ENCODE measurements at places on chromosomes 13 and 19.
A peak's percentile ranks its signal among the peaks of the same experiment; 100 is the strongest.

DNA sequence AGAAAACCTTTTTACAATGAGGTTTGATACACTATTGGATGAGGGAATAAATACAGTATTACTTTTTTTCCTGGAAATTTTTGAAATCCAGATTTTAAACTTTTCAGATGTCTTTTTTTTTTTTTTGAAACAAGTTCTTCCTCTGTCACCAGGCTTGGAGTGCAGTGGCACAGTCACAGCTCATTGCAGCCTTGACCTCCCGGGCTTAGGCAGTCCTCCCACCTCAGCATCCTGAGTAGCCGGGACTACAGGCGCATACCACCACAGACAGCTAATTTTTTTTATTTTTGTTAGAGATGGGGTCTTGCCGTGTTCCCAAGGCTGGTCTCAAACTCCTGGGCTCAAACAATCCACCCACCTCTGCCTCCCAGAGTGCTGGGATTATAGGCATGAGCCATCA, 96.8 kb downstream of the RNF17 start:
- no peak for DNase-seq

DNA sequence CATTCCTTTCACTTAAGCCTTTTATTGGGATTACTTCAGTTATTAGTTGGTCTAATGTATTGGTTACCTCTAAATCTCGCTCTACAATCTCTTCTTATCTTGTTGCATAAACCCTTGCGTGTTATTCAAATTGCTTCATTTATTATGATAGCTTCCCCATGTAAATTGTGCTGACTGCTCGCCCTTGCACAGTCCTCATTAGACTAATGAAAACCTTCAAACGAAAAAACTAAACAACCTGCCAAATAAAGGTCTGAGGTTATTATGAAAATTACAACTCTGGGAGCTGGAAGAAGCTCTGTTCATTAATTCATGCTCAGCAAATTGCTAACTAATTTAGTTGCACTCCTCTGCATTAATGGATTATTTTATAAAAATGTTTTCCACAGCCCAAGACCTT, 320.1 kb downstream of the DACH1 start:
- no peak for DNase-seq

DNA sequence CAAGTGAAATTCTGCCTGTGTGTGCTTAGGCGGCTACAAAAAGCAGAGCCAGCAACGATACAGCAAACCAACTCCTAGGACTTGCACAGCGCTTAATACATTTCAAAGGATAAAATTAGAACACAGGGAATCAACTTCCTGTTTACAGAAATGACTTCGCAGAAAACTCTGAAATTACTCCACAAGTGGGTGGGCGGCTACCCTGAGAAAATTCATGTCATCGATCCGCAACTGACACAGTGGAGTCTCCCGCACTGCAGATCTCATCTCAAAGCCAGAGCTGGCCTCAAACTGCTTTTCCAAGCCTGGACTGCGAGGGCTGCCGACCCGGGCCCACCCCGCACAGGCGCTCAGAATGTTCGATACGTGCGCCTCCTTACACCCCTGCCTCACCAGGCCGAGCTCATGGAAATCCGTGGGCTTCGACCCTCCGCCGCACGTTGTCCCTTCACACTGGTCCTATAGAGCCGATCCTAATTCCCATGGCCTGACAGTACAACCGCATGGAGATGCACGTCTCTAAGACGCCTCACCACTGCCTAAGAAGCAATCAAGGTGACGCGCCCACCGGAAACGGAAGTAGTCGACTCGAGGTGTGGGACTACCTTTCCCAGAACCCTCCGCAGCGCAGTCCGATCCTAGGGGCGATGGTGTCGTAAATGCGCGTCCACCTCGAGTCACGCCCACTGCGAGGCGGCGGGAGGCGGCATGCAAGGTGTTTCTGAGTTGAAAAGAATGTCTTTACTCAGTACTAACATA, at the start of gene ZNF229:
TSS of gene ZNF229 (minus strand) at position 557 of the 759 bp plus-strand sequence. CDS start 5,625 bp downstream, outside the sequence.
- DNase-seq, result peak; percentile 61

GRCh38 chr19:6033744-6034264, 55.9 kb upstream of the RANBP3 start:
- DNase-seq, result no peak

GRCh38 chr13:91825516-91825915, 427.1 kb downstream of the GPC5 start:
- DNase-seq, result no peak

GRCh38 chr19:1718420-1719291, 34.6 kb upstream of the ONECUT3 start:
- no peak for DNase-seq

- no peak for DNase-seq
Observed at GRCh38 chr13:101454767-101455166, 2.3 kb downstream of the ITGBL1 start.

GRCh38 chr19:42284066-42284501, 15.0 kb downstream of the CIC start:
- peak; percentile 74 for DNase-seq

DNA sequence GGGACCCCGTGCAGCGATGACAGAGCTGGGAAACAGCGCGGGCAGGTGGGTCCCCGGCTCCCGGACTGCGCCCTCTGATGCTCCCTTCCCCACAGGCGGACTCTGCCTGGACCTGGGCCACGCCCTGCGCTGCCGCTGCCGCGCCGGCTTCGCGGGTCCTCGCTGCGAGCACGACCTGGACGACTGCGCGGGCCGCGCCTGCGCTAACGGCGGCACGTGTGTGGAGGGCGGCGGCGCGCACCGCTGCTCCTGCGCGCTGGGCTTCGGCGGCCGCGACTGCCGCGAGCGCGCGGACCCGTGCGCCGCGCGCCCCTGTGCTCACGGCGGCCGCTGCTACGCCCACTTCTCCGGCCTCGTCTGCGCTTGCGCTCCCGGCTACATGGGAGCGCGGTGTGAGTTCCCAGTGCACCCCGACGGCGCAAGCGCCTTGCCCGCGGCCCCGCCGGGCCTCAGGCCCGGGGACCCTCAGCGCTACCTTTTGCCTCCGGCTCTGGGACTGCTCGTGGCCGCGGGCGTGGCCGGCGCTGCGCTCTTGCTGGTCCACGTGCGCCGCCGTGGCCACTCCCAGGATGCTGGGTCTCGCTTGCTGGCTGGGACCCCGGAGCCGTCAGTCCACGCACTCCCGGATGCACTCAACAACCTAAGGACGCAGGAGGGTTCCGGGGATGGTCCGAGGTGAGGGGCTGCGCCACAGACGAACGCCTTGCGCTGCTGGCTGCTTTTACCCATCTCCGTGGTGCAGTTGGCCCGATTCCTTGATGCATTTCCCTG, 7.8 kb upstream of the SELENOV start:
- peak; percentile 87 for DNase-seq

DNA sequence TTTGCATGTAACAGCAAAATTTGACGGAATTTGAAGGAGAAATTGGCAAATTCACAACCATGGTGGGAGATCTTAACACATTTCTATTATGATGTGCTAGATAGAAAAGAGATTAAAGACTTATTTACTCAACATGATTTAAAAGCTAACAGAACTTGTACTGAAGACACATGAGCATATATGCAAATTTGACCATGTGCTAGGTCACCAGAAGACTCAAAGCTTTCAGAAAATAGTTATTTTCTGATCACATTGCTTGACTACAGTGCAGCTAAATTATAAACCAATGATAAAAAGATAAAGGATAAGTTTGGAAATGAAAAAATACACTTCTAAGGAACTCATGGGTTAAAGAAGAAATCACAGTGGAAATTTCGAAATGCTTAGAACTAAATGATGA, 9.1 kb downstream of the GPR183 start:
- no peak for DNase-seq

DNA sequence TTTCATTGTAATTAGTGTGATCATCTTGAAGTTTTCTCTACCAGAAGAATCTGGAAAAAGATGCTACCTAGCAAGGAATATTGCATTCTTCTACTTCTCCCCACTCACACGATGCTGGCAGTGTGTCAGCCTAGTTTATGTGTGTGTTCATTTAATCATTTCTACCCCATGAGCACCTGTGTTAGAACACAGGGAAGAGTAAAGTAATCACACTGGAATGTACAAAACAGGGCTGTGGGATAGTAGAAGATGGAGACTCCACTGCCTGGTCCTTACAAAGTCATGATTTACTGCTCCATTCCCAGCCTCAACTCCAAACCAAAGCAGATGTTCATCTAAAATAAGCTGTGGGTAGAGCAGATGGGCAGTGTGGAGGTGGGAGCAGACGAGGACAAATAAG, 47.7 kb upstream of the RGCC start:
- DNase-seq, result no peak

DNA sequence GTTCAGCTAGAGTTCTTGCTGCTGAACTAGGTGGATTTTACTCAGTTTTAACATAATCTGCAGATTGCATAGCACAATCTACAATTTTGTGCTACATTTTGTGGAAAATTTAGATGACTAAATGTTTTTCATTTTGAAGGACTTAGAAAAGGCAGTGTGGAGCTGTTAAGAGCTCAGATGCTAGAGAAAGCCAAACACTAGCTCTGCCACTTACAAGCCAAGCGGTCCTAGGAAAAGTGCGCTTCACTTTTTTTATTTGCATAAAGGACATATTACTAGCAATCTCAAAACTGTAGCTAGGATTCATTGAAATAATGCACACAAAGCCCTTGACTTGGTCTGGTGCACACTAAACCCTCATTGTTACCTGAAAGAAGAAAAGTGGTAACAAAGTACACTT, 8.1 kb upstream of the CSNK1A1L start:
- DNase-seq, result peak; percentile 55

- DNase-seq, result no peak
Observed at GRCh38 chr13:24893863-24894262, 129.9 kb downstream of the RNF17 start.

DNA sequence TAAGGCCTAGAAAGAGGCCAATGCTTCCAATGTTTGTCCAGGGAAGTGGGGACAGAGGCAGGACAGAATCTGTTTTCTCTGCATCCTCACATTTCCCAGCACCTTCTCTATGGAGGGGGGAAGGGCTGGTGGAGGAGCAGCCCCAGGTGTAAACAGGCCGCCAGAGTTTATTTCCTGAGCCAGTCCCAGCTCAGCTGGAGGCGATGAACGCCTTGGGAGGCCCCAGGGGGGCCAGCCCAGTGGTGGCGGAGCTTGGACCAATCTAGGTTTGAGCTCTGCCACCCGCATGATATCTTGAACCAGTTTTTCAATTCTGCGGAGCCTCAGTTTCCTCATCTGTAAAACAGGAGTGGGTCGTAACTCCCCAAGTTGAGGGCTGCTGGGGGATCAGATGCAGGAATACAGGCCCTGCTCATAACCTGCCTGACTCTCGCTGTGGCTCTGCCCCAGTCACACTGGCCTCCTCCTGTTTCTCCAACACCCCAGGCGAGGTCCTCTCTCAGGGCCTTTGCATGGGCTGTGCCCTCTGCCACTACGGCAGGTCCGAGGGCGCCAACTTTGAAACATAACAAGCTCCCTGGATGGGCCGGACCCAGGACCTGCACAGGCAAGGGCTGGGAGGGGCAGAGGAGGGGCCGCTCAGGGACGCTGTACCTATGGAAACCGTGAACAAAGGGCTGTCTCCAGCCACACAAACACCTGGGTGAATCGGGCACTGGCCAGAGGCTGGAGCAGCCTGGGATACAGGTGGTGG, 1.1 kb downstream of the TNFAIP8L1 start:
- DNase-seq, result no peak

- no peak for DNase-seq
Observed at GRCh38 chr19:30718014-30718413, 345.8 kb downstream of the ZNF536 start.

GRCh38 chr19:40797963-40798682, 868 bp upstream of the EGLN2 start:
- DNase-seq, result peak; percentile 62

DNA sequence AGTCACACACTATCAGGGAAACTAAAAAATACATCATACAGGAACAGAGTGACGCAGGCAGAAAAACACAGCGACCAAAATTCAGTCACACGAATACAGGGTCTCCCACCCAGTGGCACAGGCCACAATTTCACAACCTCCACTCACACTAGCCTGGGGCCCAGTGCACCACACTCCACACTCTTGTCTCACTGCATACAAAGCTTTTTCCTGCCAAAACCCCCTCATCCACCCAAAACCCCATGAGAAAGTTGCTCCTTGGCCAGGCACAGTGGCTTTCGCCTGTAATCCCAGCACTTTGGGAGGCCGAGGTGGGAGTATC, 1.2 kb downstream of the S1PR5 start:
- no peak for DNase-seq

- peak; percentile 80 for DNase-seq
Observed at GRCh38 chr19:36915992-36916830, at the start of the genes ZNF568 and ZNF829. Gene ZNF568 (plus strand): TSS chr19:36916332. CDS start chr19:36922771, 6,439 bp downstream. Gene ZNF829 (minus strand): TSS chr19:36916291. CDS start chr19:36915167, 1,124 bp downstream.

DNA sequence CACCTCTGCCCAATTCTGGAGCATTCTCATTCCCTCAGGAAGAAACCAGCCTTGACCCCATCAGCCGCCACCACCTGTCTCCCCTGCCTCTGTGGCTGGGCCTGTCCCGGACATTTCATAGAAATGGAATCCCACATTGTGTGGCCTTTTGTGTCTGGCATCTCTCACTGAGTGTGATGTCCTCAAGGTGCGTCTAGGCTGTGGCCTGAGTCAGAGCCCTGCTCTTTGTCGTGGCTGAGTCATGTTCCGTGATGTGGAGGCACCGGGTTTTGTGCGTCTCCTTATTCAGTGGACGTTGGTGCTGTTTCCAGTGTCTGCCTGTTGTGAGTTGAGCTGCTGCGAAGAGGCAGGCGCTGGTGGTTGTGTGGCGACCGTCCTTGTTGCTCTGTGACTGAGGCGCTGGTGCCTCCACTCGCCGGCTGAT, 3.5 kb downstream of the FZR1 start:
- no peak for DNase-seq

- no peak for DNase-seq
Observed at GRCh38 chr13:50917572-50917971, 8.0 kb downstream of the RNASEH2B start.

DNA sequence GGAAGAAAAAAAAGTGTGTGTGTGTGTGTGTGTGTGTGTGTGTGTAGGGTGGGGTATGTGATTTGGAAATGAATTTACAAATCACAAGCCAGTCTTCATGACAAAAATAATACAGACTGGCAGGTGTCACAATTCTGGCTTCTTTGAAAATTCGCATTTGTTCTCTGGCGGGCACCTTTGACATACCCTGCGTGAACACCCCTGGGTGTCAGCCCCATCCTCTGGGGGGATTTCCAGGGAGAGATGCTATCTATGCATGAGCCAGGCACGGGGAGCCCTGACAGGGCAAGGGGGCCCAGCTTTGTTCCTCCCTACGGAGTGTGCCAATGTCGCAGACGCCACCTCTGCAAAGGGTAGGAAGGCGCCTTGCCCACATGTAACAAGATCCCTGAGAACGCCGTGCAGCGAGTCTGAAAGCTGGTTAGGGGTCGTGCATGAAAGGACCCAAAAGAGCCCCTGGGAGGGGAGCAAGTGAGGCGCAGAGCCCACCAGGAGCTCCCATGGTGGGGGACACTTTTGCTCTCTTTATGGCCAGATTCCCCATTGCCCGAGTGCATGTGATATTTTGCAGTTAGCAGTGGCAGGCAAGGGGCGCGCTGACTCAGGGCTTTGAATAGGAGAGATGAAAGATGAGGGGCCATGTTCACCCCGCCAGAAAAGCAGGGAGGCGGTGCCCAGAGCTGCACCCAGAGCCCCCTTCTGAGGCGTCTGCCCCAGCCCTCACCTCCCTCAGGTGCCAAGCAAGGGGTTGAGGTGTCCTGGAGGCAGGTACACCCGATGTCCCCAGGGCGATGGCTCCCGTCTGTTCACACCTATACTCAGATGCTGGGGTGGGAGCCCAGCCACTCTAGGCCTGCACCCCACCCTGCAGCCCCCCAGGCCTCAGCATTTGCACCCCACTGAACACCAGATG, 45.3 kb downstream of the KLF2 start:
- no peak for DNase-seq

Measured in NCI-H187 (cell line).